Activated CD4-positive, alpha-beta T cell treated with anti-CD3 and anti-CD28 coated beads, Interleukin-10, Interleukin-2, amounts not matched to agents 100 ng/mL and 50 ng/mL, durations not matched to agents 16 hours and 8 hours (primary cell): ENCODE measurements at places on chromosomes 5 and 9.
A peak's percentile ranks its signal among the peaks of the same experiment; 100 is the strongest.

DNA sequence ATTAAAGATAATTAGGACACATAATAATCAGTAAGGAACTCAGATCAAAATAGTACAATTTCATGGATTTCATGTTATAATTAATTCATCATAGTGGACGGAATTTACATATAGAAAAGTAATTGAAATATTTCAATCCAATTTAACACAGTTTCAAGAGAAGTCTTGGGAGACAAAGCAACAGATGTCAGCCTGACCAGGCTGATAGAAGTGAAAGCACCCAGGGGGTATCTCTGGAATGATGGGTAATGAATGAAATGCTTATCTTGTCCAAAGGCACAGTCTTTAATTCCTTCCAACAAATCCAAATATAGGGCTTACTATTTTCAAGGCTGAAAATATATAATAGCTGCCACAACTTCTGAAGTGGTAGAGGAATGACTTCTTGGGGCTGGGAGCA is 629.3 kb upstream of the RGMB start:
- DNase-seq: no peak

DNA sequence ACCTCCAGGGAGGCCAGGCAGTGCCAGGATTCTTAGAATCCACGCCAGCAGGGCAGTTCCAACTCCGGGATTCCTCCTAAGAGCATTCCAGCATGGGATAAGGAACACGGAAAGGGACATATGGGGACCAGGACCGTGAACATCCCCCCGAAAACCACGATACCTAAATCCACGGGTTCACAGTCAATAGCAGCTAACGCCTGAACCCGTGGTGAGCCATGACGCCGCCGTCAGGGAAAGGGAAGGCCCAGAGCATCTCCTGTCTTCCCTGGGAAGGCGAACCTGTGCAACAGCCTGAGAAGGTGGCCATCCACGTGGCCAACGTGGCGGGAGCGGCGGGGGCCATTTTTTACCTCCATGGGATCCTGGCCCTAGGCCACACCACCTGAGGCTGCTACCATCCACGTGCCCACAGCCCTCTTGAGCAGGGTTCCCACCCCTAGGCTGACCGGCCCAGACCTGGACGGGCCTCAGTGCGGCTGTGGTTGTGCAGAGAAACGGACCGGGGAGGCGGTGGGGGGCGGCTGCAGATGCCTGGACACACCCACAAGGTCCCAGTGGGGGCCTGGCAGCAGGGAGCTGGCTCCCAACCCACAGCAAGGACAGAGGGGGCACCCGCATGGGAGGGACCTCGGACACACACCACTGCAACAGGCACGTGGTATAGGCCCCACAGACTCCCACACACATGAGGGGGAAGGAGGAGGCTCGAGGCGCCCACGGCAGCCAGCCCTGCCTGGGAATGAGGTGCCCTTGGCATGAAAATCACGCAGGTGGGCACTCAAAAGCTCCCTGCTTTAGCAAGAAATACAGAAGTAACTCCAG is 42.8 kb downstream of the SLC12A7 start:
- no peak for DNase-seq

DNA sequence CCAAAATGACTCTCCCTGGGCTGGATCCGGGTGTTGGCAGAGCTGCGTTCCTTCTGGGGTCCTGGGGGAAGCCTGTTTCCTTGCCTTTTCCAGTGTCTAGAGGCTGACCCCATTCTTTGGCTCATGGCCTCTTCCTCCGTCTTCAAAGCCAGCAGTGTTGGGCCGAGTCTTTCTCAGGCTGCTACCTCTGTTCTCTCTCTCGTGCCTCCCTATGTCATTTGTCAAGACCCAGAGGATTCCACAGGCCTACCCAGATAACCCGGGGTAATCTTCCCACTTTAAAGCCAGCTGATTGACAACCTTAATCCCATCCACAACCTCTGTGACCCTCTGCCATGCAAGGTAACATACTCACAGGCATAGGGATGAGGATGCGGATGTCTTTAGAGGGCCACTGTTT is 55.0 kb upstream of the KCNMB1 start:
- DNase-seq: no peak

DNA sequence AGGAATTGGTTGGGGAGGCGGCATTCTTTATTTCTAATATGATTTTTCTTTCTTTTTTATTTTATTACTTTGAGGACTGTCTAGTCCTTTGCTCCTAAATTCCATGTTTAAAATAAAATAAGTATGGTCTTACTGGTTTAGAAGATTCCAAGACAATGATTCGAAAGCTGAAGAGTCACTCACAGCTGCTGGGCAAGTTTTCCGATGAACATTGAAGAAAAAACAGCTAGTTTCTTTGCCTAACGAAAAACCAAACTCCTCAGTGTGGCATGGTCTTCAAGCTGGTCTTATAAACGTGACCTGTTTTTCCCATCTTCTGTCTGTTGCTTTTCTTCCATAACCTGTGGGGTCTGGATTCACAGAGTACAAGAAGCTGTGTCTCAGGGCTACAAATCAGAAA is 25.1 kb downstream of the ZNF474 start:
- no peak for DNase-seq

DNA sequence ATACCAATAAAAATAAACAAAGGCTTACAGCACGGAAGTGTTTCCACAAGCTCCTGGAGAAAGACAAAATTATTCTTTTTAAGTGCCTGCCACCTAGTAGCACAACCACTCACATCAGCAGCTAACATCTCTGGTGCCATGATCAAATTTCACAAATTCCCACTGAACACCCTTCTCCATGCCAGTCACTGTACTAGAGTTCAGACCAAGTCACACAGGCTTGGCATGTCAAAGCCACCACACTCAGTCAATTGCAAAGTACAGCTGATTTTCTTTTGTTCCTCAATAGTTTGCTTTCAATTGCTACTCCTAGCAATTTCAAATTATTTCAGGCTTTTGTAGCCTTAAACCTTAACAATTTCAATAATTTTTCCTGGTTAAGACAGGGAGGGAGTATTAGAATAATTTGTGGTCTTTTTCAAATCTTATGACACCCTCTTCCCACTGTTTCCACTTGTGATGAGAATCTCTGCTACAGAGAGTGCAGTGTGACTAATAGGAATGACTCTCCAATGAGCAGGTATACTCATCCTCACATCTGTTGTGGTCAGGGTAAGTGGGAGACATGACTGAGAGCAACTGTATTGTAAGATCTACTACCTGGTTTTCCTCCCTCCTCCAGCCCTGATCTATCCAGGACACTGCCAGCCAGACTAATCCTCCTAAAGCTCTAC is 46.2 kb downstream of the RNF145 start:
- peak; percentile 60 for DNase-seq

DNA sequence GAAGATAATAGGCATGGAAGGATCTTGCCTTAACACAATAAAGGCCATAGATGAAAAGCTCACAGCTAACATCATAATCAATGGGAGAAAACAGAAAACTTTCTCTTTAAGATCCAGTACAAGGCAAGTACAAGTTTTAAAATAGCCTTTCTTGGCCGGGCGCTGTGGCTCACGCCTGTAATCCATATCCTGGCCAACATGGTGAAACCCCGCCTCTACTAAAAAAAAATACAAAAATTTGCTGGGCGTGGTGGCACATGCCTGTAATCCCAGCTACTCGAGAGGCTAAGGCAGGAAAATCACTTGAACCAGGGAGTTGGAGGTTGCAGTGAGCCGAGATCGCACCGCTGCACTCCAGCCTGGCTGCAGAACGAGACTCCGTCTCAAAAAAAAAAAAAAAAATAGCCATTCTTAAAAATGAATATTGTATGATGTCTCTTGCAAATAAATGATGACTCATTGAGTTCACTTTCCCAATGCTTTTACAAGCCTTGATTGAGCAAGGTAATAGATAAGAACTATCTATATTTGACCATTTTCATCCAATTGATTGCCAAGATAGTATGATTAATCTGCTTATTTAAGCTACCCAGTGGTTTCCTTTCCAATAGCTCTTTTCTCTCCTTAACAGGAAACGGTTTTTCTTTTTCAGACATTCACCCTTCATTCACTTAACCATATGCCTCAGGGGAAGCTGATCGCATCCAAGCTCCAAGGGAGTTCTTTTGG is 15.8 kb downstream of the CCDC152 start:
- no peak for DNase-seq

GRCh38 chr5:13339093-13339492 is 605.4 kb downstream of the DNAH5 start:
- DNase-seq: no peak

GRCh38 chr9:14748373-14748772 is 25.8 kb upstream of the CER1 start:
- DNase-seq: no peak

- no peak for DNase-seq
Measured at GRCh38 chr9:136010615-136011361, 49.6 kb upstream of the UBAC1 start.
